ENCODE measurements at places on chromosomes 4 and X.

- no peak for DNase-seq
Measured at GRCh38 chrX:110374559-110374958, 15.9 kb downstream of the RTL9 start.

- no peak for DNase-seq
Measured at GRCh38 chr4:6475492-6476020, 3.1 kb upstream of the PPP2R2C start.

GRCh38 chr4:40256329-40256728 lies 59.5 kb downstream of the RHOH start:
- DNase-seq: peak; percentile 49

DNA sequence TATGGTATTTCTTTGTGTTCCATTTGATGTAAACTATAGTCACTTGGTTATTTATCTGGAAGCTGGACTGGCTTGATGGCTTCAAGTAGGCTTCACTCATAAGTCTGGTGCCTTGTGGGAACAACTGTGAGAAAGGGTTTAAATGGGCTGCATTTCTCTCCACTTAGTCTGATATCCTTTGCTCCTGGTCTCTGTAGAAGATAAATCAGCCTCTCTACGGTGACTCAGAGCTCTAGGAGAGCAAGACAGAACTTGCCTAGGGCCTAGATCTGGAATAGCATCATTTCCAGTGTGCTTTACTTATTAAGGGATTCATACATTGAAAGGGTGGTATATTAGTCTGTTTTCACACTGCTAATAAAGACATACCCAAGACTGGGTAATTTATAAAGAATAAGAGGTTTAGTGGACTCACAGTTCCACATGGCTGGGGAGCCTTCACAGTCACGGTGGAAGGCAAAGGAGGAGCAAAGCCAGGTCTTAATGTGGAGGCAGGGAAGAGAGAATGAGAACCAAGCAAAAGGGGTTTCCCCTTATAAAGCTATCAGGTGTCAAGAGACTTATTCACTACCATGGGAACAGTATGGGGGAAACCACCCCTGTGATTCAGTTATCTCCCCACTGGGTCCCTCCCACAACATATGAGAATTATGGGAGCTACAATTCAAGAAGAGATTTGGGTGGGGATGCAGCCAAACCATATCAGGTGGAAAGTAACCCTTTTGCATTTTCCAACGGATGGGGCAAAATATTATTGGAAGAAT lies 1746.4 kb upstream of the PCDH7 start:
- DNase-seq: no peak

Measured in WERI-Rb-1 (cell line).